Stimulated activated CD8-positive, alpha-beta memory T cell treated with anti-CD3 and anti-CD28 coated beads, Interleukin-4, amount 100 ng/mL, for 48 hours (primary cell): ENCODE measurements at places on chromosomes 2 and 18.
A peak's percentile ranks its signal among the peaks of the same experiment; 100 is the strongest.

GRCh38 chr2:111897630-111897923 lies 830 bp upstream of the MERTK start:
- no peak for DNase-seq

GRCh38 chr2:239944694-239945551 lies 80.2 kb downstream of the NDUFA10 start:
- DNase-seq = peak; percentile 41

DNA sequence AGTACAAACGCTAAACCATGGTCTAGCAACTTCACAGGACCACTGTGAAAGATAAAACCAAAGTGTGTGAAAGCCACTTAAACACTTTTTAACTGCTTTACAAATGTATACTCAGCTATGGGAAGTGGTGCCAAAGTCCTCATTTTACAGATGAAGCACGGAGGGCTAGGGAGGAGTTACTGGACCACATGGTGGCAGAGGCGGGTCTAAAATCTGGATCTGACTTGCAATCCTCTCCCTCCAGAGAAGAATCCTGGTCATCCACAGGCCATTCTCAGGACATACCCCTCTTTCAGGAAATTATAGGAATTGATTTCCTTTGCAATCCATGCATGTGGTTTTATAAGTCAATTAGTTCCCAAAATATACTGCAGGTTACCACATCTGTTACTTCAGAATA lies 84.6 kb upstream of the GYPC start:
- DNase-seq = no peak

GRCh38 chr2:36013064-36013463 lies 342.5 kb upstream of the CRIM1 start:
- DNase-seq = no peak

GRCh38 chr2:48946449-48947048 lies 191.0 kb upstream of the LHCGR start:
- peak; percentile 24 for DNase-seq

GRCh38 chr2:142557391-142557790 lies 320.1 kb upstream of the KYNU start:
- DNase-seq = no peak

DNA sequence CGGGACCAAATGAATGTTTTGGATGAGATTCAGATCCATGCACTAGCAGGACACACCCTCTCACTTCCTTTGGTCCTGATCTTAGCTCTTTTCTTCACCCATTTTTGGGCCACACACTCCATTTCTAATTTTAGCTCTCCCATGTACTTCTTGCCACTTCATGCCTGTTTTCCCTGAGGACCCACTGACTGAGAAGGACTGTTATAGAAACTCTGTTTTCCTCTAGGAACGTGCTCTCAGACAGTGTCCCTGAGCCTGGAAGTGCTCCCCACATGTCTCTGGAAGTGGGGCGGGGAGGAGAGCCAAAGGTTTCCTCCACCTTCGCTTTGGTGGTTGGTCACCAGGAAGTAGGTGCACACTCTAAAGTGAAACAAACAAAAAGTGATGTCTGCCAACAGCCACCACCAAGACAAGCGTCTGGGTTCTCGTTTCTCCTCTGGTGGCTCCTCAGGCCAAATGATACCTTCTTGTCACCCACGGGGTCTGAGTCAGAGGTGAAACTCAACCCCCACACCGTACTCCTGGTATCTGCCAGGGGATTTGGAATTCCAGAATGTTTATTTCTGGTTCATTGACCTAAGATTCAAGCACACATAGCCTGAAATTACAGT lies 74.7 kb downstream of the MERTK start:
- no peak for DNase-seq

GRCh38 chr2:116098049-116098448 lies 1655.6 kb downstream of the DPP10 start:
- no peak for DNase-seq

DNA sequence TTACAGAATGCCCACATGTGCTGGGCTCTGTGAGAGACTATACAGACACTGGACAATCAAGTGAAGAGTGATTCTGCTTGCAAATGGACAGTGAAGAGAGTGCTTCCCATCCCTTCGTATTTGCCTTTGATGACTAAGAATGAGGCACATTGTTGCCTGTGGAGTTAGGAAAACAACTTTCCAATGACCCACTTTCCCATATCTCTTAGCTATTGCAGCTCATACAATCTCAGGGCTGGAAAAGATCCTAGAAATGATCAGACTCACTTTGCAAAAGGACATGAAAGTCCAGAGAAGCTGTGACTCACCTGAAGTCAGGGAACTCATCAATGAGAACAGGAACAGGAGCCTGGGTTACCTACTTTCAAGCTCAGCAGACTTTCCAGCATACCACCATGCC lies 440.5 kb upstream of the TCF4 start:
- no peak for DNase-seq

GRCh38 chr2:82256983-82257632 lies 1952.6 kb upstream of the LRRTM1 start:
- DNase-seq = no peak

DNA sequence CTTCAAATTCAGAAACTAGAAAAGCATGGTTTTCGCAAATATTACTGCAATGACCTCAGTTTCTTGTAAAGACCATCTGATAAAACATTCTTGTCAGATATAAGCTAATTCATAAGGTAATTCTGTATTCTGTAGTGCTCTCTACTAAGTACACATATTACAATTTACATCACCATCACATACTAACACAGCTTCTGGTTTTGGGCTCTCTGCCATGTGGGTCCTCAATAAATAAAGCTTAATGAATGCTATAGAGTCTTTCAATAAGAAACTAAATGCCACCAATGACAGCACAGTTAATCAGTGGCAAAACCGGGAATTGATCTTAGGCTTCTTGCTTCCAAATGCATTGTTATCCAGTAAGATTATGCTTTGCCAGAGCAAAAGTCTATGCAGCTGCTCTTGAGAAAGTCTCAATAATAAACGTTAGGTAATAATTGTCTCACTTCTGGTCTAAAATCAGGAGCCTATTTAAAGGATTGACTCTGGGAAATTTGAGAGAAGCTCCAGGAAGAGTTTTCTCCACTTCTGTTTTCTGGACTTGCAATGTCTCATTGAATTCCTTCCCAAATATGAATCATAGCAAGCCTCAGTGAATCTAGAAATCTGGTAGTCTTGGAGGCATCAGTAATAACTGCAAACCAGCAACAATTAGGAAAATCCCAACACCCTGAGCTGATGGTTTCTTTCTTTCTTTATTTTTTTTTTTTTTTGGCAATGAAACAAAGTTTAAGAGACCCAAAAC lies 67.9 kb upstream of the RAPGEF4 start:
- no peak for DNase-seq

DNA sequence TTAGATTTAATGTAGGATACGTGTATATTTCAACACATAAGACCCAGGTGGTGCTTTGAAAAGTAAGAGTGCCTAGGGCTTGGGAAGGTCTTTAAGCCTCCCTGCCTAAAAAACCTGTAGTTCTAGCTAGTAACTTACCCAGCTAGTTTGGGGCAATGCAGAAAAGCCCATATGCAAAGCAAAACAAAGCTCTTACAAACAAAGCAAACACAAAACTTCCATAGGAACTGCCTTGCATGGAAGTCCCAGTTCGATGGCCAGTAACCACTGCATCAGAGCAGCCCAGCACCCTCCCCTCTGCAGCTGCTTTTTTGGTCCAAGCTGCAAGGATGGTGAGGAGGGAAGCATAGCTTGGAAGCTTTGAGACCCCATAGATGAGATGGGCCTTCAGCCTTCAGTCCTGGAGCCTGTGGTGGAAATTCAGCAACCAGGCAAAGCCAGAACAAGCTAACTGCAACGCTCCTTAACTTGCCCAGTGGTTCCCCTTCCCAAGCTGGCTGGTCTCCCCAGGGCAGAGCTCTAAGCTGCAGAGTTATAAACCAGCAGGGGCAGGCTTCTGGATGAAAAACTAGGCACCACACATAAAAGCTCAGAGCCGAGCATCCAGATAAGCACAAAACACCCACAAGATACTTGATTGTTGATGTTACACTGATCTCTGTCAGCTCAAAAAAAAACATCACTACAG lies 16.2 kb downstream of the C2orf76 start:
- DNase-seq = no peak

DNA sequence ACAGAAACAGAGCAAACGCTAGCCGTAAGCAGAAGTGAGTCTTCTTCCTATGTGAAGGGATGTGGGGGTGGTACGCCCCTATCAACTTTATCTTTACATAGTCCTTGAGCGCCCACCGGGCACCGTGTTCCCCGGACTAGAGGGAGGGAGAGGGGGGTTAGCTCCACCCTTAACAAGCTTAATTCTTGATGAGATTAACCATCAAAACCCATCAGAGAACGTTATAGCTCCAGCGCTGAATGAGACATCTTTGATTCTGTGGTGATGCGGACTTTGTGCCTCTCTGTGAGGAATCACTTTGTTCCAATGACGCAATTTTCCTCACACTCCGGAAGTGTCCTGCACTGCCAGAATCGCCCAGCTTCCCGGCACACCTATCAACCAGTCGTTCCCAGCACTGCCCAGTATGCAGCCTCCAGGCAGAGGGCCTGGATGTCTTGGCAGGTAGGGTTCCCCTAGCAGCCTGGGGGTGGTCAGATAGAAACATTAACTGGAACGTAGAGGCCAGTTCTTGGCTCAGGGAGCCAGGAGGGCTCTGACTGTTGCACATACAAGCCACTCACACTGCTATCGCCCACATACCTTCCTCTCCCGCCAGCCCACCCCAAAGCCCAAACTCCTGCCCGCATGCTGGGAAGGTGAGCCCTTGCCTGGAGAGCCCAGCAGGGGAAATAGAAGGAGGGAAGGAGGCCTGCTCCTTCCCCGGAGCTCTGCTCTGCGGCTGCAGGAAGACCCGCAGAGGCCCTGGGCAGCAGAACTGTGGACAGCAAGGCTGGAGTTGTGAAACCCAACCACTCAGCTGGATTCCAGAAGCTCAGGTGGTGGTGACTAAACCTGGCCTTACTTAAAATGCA lies 1.9 kb upstream of the ODC1 start:
- DNase-seq = no peak

DNA sequence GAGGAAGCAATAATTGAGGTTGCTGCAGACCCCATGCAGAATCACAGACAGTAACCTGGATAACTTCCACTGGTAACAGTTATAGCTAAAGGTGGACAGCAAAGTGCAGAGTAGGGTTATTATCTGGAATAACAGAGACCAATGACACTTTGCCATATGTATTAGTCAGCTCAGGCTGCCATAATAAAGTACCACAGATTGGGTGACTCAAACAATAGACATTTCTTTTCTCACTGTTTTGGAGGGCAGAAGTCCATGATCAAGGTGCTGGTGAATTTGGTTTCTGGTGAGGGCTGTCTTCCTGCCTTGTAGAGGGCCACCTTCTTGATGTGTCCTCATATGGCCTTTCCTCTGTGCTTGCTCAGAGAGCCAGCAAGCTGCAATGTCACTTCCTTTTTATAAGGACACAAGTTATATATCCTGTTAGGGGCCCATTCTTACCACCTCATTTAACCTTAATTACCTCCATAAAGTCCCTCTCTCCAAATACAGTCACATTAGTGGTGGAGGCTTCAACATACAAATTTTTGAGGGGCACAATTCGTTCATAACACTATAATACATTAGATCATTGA lies 191.0 kb upstream of the LRP1B start:
- DNase-seq = no peak

GRCh38 chr2:74191596-74192380 lies 6.6 kb upstream of the MTHFD2 start:
- no peak for DNase-seq

- no peak for DNase-seq
These were observed 31.8 kb upstream of the RIOK3 start for GRCh38 chr18:23421277-23421676.

GRCh38 chr2:34307636-34308035 lies 708.5 kb upstream of the FAM98A start:
- DNase-seq = no peak

- DNase-seq = no peak
These were observed 50.5 kb upstream of the HS6ST1 start for GRCh38 chr2:128369108-128369555.

GRCh38 chr2:1548910-1549673 lies 135.8 kb downstream of the TPO start:
- DNase-seq = no peak

DNA sequence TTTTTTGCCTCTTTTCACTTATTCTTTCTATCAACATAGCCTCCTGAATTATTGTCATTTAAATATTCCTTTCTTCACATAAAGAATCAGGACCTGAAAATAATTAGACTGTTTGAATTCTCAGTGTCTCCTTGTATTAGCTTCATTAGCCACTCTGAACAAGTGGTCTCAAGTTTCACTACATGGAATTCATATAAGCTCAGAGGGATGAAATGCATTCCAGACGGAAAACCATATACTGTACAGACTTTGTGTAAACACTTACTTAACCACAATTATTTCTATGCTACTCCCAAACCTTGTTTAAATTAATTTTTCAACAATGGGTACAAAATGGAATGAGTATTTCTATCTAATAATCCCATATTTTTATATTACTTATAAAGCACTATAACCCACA lies 53.4 kb downstream of the CHN1 start:
- no peak for DNase-seq
